ENCODE measurements at places on chromosomes 12 and 14. TPM values are rescaled to one million over a fixed set of nuclear protein-coding genes. Genes with fewer than 3 reads are reported as not detected.

GRCh38 chr12:1668833-1669543, 21.9 kb upstream of the ADIPOR2 start:
- H3K4me3 ChIP-seq: no peak overlapping the region
- H3K27me3 ChIP-seq: no peaks in the 10 kb centered on the region
- no peaks in the 10 kb centered on the region for H3K4me1 ChIP-seq
- no peaks in the 10 kb centered on the region for H3K36me3 ChIP-seq
- no peak overlapping the region for H3K27ac ChIP-seq

GRCh38 chr12:121773011-121773777, 20.3 kb downstream of the RHOF start:
- DNase-seq: peak; percentile 57
- H3K4me3 ChIP-seq: no peak overlapping the region
- peaks cover 46% of the 10 kb centered on the region for H3K4me1 ChIP-seq
- H3K27me3 ChIP-seq: no peaks in the 10 kb centered on the region
- H3K27ac ChIP-seq: peak overlapping the region; percentile 32

The OSGEP gene
- total RNA-seq: 28.8 TPM

DNA sequence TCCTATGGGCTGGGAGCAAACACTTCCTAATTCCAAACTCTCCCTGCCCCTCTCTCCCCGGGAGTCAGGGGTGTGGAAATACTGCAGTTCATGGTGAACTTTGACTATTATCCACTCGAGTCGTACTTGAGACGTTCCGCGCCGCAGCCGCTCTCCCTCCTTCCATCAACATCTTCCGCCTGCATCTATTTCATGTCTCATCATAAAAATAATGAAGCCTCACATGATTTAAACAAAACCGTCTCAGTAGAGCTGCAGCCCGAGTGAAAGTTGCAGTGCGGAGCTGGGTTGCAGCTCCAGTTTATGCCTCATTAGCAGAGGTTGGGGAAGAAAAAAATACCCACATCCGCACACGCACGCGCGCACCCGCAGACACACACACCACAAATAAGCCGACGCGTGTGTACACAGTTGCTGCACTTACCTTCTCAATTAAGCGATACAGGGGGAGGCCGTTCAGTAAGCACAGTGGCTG, 283 bp downstream of the LMO3 start:
- H3K4me1 ChIP-seq: peaks cover 11% of the 10 kb centered on the region
- H3K4me3 ChIP-seq: peak overlapping the region; percentile 49
- DNase-seq: peak; percentile 43

DNA sequence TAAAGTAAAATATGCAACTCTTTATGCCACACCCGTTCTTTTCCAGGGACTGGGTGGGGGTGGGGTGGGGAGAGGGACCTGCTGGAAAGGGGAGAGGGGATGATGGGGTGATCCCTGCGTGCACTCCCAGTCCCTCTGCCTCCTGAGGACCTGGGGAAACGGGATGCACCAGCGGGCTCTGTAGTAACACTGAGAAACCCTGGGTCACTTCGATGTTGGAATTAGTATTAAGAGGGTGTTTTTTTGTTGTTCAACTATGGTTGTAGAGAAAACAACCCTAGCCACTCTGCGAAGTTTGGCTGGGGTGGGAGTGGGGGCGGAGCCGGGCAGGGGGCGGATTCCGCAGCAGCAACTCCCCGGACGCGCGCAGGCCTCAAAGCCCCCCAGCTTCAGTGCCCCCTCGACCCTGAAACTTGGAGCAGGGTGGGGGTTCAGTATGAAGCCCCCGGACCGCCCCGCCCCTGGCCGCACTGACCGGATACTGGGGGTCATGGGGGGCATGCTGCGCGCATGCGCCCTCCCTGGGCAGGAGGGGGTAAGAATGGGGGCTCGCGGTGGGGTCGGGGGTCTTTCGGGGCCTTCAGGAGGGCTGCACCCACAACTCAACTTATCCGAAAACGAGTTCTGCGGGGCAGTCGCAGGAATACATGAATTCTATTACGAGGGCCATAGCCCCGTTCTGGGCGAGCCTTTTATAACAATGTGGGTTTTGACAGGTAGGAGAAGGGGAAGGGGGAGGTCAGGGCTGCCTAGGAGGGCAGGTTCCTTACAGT, 1.3 kb upstream of the ARHGEF25 start:
- peak; percentile 74 for DNase-seq
- peaks cover 42% of the 10 kb centered on the region for H3K36me3 ChIP-seq
- H3K4me3 ChIP-seq: peak overlapping the region; percentile 63
- peak overlapping the region; percentile 87 for H3K27ac ChIP-seq
- peaks cover 37% of the 10 kb centered on the region for H3K27me3 ChIP-seq

DNA sequence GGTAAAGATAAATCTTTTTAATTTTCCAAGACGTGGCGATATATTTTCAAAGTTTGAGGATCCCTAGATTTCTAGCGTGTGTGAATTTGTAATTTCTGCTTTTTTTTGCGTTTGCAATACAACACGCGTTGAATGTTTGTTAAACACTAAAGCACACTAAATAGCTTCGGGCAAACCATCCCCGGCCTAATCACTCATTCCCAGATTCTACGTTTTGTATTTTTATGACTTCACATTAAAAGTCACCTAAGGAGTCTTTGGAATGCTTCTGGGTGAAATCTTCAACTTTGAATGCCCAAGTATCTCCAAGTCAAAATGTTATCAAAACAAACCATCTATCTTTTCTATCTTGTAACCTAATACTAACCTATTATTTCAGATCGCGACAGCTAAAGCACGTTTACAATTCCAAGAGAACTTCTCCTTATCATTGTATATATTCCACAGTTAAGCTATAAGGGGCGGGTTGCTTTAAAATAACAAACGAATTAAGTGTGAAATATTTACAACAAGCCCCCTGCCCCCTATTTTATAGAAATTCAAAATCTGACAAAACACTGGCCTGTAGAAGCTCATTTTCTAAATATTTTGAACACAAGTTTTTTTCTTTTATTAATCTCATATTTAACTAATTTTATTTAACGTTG, 1.1 kb downstream of the ALX1 start:
- no peak for DNase-seq
- peak overlapping the region; percentile 6 for H3K27ac ChIP-seq
- H3K4me1 ChIP-seq: peaks cover 10% of the 10 kb centered on the region
- no peaks in the 10 kb centered on the region for H3K36me3 ChIP-seq
- peak overlapping the region; percentile 59 for H3K4me3 ChIP-seq
- H3K27me3 ChIP-seq: peaks cover 44% of the 10 kb centered on the region

DNA sequence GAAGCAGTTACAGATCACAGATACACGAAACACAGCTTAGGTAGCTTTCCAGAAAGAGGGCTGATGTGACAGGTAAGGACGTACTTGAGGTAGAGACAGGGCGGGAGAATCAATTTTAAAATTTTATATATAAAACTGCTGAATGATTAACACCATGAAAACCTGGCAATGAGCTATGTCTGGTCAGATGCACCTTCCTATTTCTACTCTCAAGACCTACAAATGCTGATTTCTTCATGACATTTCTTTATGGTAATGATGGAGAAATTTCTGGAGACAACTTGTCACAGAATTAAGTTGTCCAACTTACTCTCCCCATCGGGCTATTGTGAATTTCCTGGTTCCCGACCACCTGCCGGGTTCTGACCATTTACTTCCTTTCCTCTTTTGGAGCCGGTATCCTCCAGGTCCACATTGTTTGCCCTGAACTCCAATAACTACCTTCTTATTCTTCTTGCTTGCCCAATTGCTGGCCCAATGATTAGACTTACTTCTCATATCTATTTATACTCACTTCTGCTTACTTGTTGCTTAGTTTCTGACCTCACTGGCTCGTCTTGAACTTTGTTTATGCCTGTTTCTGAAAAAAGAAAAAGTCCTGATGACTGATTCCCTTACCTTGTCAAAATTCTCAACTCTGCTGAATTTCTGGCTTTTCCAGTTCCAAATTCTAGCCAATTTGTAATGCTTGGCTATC, 12.8 kb upstream of the ATP2B1 start:
- no peak overlapping the region for H3K4me3 ChIP-seq
- peak; percentile 54 for DNase-seq
- H3K27me3 ChIP-seq: no peaks in the 10 kb centered on the region
- no peaks in the 10 kb centered on the region for H3K36me3 ChIP-seq
- no peaks in the 10 kb centered on the region for H3K4me1 ChIP-seq
- no peak overlapping the region for H3K27ac ChIP-seq

- H3K4me1 ChIP-seq: no peaks in the 10 kb centered on the region
- no peak overlapping the region for H3K4me3 ChIP-seq
Measured at GRCh38 chr12:79063258-79063657, 198.7 kb downstream of the SYT1 start.

- H3K27ac ChIP-seq: no peak overlapping the region
- H3K4me3 ChIP-seq: no peak overlapping the region
- H3K27me3 ChIP-seq: no peaks in the 10 kb centered on the region
- no peaks in the 10 kb centered on the region for H3K36me3 ChIP-seq
- DNase-seq: no peak
- peaks cover 7% of the 10 kb centered on the region for H3K4me1 ChIP-seq
Measured at GRCh38 chr14:20417250-20418186, 4.2 kb upstream of the TEP1 start.

GRCh38 chr14:102277874-102278630, 26.9 kb downstream of the MOK start:
- no peaks in the 10 kb centered on the region for H3K4me1 ChIP-seq
- peaks cover 13% of the 10 kb centered on the region for H3K36me3 ChIP-seq
- no peak overlapping the region for H3K27ac ChIP-seq
- DNase-seq: no peak

DNA sequence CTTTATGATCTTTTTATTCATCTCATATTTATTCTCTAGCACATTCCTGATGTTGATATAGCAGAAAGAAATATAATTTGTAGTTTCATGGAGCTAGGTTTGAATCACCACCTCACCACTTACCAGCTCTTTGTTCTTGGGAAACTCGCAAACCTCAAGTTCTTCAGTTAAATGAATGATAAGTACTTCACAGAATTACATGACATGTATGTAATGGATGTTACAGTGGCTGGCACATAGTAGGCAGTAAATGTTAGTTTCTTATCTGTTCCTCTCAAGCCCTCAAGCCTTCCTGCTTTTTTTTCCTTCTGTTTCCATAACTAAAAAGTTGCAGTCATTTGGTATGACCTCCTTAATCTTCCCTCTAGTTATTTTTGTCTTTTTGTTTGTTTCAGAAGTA, 54.9 kb downstream of the SPATS2 start:
- H3K36me3 ChIP-seq: no peaks in the 10 kb centered on the region
- H3K4me3 ChIP-seq: no peak overlapping the region
- no peak for DNase-seq

DNA sequence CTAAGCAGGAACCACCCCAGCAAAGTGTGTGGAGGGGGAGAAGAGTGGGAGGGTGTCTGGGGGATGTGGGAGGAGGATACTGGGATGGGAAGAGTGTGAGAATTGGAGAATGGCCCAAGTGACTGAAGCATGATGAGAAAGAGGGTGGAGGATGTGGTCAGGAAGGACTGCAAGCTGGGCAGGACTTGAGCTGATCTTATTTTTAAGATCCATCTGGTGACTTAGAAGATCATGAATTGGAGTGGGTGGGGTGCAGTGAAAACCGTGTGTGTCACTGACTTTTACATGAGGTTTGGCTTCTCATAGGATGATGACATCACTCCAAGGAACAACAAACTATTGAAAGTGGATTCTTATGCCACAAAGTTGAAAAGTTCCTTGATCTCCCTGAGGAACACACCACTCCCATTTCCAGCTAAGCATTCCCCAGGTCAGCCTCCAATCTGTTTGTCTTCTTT, 287.5 kb downstream of the GALC start:
- H3K4me3 ChIP-seq: no peak overlapping the region
- peak; percentile 89 for DNase-seq
- H3K27me3 ChIP-seq: no peaks in the 10 kb centered on the region
- no peaks in the 10 kb centered on the region for H3K4me1 ChIP-seq
- no peaks in the 10 kb centered on the region for H3K36me3 ChIP-seq
- peak overlapping the region; percentile 17 for H3K27ac ChIP-seq

- DNase-seq: no peak
- H3K27me3 ChIP-seq: no peaks in the 10 kb centered on the region
Measured at GRCh38 chr14:34548472-34548981, 9.0 kb upstream of the EAPP start.

GRCh38 chr14:70698288-70698687, 56.6 kb downstream of the TTC9 start:
- H3K36me3 ChIP-seq: no peaks in the 10 kb centered on the region
- H3K27me3 ChIP-seq: no peaks in the 10 kb centered on the region
- no peak overlapping the region for H3K27ac ChIP-seq
- DNase-seq: peak; percentile 27
- H3K4me1 ChIP-seq: no peaks in the 10 kb centered on the region
